ENCODE measurements at places on chromosomes 16 and 17.

DNA sequence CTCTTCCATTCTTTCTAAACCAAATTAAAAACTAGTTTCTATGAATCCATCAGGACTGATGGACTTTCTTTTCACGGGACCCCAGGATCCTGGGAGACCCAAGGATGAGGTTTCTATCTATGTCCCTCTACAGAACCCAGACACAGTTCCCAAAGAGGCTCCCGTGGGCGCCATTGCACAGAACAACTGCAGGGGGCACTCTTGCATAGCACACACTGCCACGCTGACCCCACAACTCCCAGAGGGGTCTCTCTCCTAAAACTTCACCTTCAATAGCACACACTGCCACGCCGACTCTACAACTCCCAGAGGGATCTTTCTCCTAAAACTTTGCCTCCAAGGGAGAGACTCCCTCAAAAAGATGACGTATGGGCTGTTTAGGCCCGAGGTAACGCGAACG lies 9.0 kb downstream of the ABR start:
- no peak for DNase-seq

DNA sequence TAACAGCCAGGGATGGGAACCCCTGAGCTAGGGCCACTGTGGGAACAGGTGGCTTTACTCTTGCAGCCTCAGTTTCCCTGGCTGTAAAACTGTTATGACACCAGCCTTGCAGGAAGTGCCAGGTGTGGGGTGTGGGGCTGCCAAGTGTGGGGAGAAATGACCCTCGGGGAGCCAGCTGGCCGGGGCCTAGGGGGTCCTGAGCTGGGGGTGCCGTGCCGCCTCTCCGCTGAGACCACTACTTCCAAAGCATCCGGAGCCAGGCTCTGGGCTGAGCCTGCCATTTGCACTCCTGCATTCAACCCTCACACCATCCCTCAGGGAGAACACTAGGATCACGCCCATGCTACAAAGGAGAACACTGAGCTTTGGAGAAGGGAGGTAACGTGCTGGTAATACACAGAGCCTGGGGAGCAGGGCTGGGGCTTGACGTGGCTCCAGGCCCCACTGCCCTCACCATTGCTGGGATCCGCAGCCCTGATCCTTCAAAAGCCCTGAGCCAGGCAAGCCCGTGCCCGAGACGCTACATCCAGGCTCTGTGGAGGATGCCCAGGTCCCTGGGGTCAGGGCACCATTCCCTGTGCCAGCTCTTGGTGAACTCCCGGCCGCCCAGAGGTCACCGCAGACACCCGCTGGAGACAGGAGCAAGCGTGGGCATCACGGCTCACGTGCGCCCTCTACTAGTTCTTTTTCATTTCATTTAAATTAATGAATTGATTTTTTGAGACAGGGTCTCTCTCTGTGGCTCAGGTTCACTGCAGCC lies 28.8 kb upstream of the GINS2 start:
- DNase-seq, result no peak

DNA sequence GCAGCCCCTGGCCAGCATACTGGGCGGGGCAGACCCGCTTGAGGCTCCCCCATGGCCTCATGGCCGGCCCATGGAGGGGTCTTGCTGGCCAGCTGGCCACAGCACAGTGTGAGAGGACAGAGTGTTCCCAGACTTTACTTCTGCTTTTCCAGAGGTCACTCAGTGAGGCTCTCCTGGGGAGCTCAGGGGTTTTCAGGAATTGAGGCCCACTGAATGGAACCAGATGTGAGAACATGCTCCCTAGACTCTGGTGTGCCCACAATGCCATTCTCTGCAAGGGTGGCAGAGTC lies 21.2 kb downstream of the ATP6V0D1 start:
- DNase-seq, result no peak

GRCh38 chr17:57747221-57748017 lies 2.3 kb upstream of the CCDC182 start:
- peak; percentile 57 for DNase-seq

DNA sequence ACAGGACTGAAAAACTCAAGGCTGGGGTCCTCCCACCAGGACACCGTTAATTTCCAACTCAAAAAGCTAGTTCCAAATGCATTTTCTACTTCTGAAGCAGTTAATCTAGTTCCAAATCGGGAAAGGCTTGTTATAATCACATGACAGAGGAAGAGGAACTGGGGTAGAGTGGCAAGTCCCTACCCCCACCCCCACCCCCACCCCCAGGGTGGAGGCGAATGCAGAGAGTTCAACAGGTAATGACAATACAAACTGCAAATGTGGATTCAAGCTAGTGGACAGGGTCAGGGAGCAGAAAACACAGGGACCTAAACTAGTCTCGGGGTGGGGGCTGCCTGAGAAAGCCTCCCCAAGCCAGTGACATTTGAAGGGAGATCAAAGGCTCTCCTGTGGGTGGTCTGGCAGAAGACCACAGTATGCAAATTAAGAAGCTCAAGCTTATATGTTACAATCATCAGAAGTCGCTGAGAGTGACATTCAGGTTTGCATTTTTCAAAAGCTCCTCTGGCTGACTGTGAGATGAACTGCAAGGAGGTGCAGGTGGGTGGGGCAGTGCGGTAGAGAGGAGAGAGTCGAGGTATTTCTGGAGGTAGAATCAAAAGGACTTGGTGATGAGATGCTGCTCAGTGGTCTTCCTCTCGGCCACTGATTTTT lies 56.4 kb upstream of the SLC25A19 start:
- no peak for DNase-seq

DNA sequence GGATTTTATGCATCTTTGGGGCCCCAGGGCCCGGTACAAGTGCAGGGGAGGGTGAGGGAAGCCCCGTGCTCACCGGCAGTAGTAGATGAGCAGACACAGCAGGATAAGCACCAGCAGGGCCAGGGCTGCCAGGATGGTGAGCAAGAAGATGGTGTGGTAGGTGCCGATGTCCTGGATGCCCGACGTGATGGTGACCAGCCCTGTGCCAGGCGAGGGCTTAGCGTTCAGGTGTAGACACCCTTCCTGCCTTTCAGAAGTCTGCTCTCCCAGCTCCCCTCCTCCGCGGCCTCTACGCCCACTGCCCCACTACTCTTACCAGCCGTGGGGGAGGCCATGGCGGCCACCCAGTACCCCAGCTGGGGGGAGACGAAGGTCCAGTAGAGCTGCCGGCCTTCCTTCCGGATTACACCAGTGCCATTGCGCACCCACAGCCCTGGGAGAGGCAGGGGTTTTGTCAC lies 8.0 kb downstream of the FAM171A2 start:
- DNase-seq, result no peak

- DNase-seq, result no peak
These were observed 54.6 kb upstream of the ZNF750 start for GRCh38 chr17:82894389-82894788.

GRCh38 chr17:81666092-81666341 lies 388 bp downstream of the OXLD1 start:
- DNase-seq, result peak; percentile 67

GRCh38 chr17:31499771-31500554 lies 108.5 kb downstream of the RAB11FIP4 start:
- DNase-seq, result no peak

GRCh38 chr16:12094537-12095265 lies 118.2 kb downstream of the SNX29 start:
- DNase-seq, result no peak

GRCh38 chr17:44318077-44318892 lies 6.3 kb downstream of the SLC25A39 start:
- no peak for DNase-seq

GRCh38 chr17:65198653-65199382 lies 61.6 kb downstream of the RGS9 start:
- peak; percentile 11 for DNase-seq

DNA sequence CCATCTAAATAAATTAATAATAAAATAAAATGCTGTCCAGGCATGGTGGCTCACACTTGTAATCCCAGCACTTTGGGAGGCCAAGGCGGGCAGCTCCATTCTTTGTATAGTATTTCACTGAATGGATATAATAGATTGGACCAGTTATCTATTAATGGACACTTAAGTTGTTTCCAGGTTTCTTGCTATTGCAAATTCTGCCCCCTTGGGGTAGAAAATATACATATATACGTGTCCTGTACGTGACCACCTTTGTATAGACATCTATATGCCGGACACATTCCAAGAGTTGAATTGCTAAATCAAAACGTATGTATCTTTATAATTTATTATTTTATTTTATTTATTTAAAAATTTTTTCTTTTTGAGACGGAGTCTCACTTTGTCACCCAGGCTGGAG lies 3.9 kb upstream of the EXOC7 start:
- DNase-seq, result no peak

DNA sequence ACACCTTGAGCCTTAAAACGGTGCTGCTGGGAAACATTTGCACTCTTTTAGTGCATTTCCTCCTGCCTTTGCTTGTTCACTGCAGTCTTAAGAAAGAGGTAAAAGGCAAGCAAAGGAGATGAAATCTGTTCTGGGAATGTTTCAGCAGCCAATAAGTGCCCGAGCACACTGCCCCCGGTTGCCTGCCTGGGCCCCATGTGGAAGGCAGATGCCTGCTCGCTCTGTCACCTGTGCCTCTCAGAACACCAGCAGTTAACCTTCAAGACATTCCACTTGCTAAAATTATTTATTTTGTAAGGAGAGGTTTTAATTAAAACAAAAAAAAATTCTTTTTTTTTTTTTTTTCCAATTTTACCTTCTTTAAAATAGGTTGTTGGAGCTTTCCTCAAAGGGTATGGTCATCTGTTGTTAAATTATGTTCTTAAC lies 4.4 kb downstream of the SOX9 start:
- DNase-seq, result no peak

DNA sequence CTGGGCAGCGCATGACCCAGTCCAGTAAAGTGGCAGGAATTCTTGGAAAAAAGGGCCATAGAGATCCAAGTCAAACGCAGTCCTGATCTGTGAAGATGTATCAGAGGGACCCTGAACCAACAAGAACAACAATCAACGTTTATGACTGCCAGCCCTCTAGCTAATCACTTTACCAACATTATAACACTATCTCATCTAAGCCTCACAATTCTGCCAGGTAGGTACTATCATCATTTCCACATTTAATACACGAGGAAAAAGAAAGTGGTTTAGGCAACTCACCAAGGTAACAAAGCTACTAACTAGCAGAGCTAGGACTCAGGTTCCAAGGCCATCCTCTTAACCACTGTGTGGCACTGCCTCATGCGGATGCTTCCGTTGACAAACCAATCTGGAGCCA lies 28.1 kb downstream of the TEX2 start:
- no peak for DNase-seq

GRCh38 chr17:3766779-3767178 lies 34.2 kb downstream of the ITGAE start:
- DNase-seq, result no peak

DNA sequence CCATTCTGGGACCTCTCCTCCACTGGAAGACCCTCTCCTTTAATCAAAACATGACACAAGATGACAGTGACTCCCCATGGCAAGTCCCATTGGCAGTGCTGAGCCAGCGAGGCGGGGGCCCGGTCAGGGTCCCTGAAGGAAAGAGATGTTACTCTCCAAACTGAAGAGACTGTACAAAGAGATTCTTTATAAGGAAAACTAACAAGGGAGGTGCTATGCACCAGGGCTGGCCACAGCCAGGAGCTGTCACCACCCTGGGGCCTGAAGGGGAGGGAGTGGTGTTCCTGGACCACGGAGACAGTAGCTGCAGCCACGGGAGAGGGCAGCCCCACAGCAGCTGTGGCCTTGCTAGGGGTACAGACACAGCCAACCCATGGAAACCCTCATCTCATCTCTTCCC lies 123.1 kb downstream of the XYLT1 start:
- DNase-seq, result no peak

DNA sequence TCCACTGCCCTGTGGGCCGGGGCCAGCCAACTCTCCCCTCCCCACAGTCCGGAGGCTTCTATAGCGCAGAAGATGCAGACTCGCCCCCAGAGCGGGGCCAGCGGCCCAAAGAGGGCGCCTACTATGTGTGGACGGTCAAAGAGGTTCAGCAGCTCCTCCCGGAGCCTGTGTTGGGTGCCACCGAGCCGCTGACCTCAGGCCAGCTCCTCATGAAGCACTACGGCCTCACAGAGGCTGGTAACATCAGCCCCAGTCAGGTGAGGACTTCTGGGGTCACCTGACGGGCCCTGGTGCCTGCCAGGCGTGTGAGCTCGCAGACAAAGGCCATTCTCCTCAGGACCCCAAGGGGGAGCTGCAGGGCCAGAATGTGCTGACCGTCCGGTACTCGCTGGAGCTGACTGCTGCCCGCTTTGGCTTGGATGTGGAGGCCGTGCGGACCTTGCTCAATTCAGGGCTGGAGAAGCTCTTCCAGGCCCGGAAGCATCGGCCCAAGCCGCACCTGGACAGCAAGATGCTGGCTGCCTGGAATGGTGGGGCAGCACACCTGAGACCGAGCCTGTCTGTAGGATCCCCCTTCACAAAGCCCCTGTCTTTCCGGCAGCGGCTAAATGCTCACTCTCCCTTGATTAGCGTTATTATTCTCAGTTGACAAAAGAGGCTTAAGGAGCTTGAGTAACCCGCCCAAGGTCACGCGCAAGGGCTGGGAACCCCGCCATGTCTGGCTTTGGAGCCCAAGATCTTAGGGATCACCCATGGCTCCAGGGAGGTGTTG lies 3.9 kb downstream of the SPATA20 start:
- DNase-seq, result peak; percentile 22

DNA sequence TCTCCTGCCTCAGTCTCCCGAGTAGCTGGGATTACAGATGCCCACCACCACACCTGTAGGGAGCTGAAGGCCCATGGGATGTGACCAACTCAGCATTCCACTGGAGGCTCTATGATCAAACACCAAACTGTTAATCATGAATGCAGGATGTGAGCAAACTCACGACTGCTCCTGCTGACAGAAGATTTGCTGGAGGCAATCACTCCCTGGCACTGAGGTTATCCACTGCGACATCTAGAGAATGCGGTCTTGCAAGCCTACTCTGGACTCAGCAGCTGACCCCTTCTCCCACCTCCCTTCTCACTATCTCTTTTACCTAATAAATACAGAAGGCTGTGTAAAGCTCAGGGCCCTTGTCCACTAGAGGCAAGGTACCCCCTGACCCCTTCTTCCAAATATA lies 4.9 kb downstream of the TEX14 start:
- DNase-seq, result no peak

DNA sequence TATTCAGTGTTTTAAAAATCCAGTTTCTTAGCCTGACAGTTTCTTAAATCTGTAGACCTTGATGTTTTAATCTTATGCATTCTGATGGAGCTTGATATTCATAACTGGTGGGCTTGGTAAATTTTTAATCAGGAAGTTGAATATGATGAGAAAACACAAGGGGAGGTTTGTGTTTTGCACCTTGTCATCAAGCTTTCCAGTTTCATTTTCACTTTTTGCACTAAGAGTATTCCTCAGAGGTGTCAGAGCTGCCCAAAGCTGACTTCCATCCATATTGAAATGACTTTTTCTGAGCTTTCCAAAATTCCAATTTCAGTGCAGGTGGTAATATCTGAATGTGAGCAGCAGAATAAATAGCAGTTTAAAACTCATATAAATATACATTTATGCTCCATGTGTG lies 555.0 kb upstream of the RBFOX1 start:
- DNase-seq, result peak; percentile 10

GRCh38 chr17:45782889-45783592 lies 1.1 kb upstream of the CRHR1 start:
- DNase-seq, result no peak
